ENCODE measurements at places on chromosomes 16 and 17. TPM values are rescaled to one million over a fixed set of nuclear protein-coding genes. Genes with fewer than 3 reads are reported as not detected.

The FAM222B gene
- polyA plus RNA-seq = 21.1 TPM

The KRT24 gene
- polyA plus RNA-seq = not detected

- peaks cover 9% of the 10 kb centered on the region for H3K4me1 ChIP-seq
- H3K27me3 ChIP-seq = no peaks in the 10 kb centered on the region
- no peak for DNase-seq
- H3K4me3 ChIP-seq = no peak overlapping the region
Measured at GRCh38 chr17:63764716-63765115, 8.7 kb downstream of the CCDC47 start.

- H3K36me3 ChIP-seq = no peaks in the 10 kb centered on the region
- no peaks in the 10 kb centered on the region for H3K4me1 ChIP-seq
- no peaks in the 10 kb centered on the region for H3K27me3 ChIP-seq
- no peak overlapping the region for H3K4me3 ChIP-seq
- DNase-seq = no peak
- no peak overlapping the region for H3K27ac ChIP-seq
Measured at GRCh38 chr17:12974005-12974531, 43.8 kb downstream of the ELAC2 start.

GRCh38 chr17:21024024-21024423, 18.8 kb downstream of the USP22 start:
- H3K4me1 ChIP-seq = no peaks in the 10 kb centered on the region
- H3K4me3 ChIP-seq = no peak overlapping the region
- no peak overlapping the region for H3K27ac ChIP-seq
- peaks cover 22% of the 10 kb centered on the region for H3K36me3 ChIP-seq
- no peak for DNase-seq
- no peaks in the 10 kb centered on the region for H3K27me3 ChIP-seq

DNA sequence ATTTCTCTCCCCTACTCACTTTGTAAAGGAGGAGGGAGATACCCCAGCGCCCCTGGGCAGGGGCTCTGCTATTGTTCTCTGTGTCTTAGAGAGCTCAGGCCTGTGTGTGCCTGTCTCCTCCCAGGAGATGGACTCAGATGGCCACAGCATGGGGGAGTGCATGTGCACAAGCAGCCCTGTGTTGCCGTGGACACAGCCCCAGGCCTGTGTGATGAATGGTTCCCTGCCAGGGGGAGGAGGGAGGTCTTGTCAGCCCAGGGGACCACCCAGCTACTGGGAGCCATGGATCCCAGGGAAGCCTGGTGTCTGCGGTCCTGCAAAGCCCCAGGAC, 26.3 kb downstream of the GINS2 start:
- H3K4me3 ChIP-seq = no peak overlapping the region
- H3K27ac ChIP-seq = no peak overlapping the region
- no peaks in the 10 kb centered on the region for H3K4me1 ChIP-seq
- H3K36me3 ChIP-seq = no peaks in the 10 kb centered on the region
- no peaks in the 10 kb centered on the region for H3K27me3 ChIP-seq
- DNase-seq = no peak

GRCh38 chr17:58344047-58344790, 7.8 kb downstream of the SUPT4H1 start:
- peaks cover 2% of the 10 kb centered on the region for H3K4me1 ChIP-seq
- no peak overlapping the region for H3K4me3 ChIP-seq
- H3K27ac ChIP-seq = no peak overlapping the region
- H3K27me3 ChIP-seq = no peaks in the 10 kb centered on the region

GRCh38 chr17:5557990-5558389, 26.3 kb downstream of the NLRP1 start:
- no peaks in the 10 kb centered on the region for H3K27me3 ChIP-seq
- H3K27ac ChIP-seq = no peak overlapping the region
- H3K4me3 ChIP-seq = no peak overlapping the region
- DNase-seq = no peak

GRCh38 chr17:20823905-20824304, 218.9 kb downstream of the USP22 start:
- H3K36me3 ChIP-seq = no peaks in the 10 kb centered on the region
- no peaks in the 10 kb centered on the region for H3K4me1 ChIP-seq
- no peaks in the 10 kb centered on the region for H3K27me3 ChIP-seq

GRCh38 chr17:17236295-17237025, 508 bp downstream of the FLCN start:
- H3K4me1 ChIP-seq = peaks cover 10% of the 10 kb centered on the region
- peak; percentile 23 for DNase-seq
- H3K27me3 ChIP-seq = no peaks in the 10 kb centered on the region
- peak overlapping the region; percentile 98 for H3K27ac ChIP-seq
- peak overlapping the region; percentile 71 for H3K4me3 ChIP-seq

DNA sequence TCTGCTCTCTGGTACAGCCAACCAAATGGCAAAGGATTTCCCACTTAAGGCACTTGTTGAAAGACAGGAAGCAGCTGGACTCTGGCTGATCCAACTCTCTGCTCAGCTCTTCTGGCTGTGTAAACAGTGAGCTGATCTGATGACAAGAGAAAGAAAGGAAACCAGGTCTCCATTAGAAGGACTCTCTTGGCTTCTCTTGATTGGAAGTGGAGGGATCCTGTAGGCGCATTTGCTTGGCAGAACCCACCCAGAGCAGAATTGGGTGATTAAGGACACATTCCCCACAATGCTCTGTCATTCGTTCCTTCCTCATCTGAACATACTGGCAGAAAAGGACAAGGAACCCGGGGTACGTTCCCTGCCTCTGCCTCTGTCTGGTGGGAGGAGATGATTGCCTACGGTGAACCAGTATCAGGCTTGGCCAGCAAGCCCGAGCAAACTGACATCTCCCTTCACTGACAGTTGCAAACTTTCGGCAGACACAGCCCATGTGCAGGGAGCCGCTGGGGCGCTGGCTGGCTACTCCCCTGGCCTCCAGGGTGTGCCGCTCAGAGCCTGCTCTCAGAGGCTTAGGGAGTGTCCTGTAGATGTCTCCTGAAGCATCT, 29.1 kb downstream of the LDHD start:
- no peaks in the 10 kb centered on the region for H3K36me3 ChIP-seq
- H3K27me3 ChIP-seq = no peaks in the 10 kb centered on the region
- H3K27ac ChIP-seq = peak overlapping the region; percentile 45
- H3K4me1 ChIP-seq = peaks cover 26% of the 10 kb centered on the region

DNA sequence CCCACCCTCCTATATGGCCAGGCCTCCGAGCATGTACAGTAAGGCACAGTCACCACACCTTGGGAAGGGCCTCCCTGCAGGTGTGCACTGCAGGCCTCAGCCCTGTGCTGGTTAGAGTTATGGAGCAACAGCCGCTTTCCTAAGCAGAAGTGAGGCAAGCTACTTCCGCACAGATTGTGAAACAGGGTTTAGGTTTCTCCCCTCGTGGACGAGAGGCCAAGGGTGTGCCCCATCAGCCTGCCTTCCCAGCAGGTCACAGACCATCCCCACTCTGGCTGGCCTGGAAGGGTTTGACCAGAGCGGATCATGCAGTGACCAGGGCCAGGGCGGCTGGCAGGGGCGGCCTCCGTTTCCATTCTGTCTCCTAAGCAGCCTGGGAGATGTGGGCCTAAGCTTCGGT, 4.7 kb downstream of the MSRB1 start:
- H3K27me3 ChIP-seq = no peaks in the 10 kb centered on the region
- H3K36me3 ChIP-seq = peaks cover 15% of the 10 kb centered on the region
- H3K4me1 ChIP-seq = peaks cover 9% of the 10 kb centered on the region
- no peak overlapping the region for H3K4me3 ChIP-seq
- no peak overlapping the region for H3K27ac ChIP-seq

DNA sequence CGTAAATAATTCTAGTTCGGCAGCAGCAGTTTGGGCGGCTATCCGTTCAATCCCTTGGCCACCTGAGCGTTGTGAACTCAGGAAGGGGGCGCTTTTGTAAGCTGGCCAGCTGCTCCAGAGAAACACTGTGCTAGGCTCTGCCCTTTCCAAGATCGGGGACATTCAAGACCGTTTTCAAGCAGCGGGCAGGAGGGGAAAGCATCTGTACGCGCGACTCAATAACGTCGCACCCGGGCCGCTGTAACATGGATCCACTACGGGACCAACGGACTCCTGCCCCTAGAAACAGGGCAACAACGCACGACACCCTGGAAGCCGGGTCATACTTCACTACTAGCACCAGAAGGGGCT, 463 bp downstream of the TOP2A start:
- H3K27ac ChIP-seq = peak overlapping the region; percentile 6
- H3K4me1 ChIP-seq = peaks cover 25% of the 10 kb centered on the region
- no peaks in the 10 kb centered on the region for H3K27me3 ChIP-seq
- peak overlapping the region; percentile 73 for H3K4me3 ChIP-seq

DNA sequence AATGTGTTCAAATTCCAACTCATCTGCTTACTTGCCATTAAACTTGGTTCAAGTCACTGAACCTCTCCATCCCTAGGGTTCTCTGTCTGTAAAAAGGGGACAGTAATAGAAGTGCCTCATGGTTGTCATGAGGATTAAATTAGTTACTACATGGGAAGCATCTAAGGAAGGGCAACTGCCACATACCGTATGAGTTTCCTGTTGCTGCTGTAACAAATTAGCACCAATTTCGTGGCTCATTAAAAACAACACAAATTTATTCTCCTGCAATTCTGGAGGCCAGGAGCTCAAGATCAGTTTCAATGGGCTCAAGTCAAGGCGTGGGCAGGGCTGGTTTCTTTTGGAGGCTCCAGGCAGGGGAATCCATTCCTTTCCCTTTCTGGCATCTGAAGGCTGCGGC, 18.6 kb downstream of the CD300LF start:
- no peaks in the 10 kb centered on the region for H3K27me3 ChIP-seq
- H3K27ac ChIP-seq = no peak overlapping the region
- H3K36me3 ChIP-seq = no peaks in the 10 kb centered on the region
- DNase-seq = no peak
- H3K4me1 ChIP-seq = no peaks in the 10 kb centered on the region

- DNase-seq = no peak
- H3K27me3 ChIP-seq = no peaks in the 10 kb centered on the region
- no peak overlapping the region for H3K27ac ChIP-seq
- H3K36me3 ChIP-seq = no peaks in the 10 kb centered on the region
- H3K4me3 ChIP-seq = no peak overlapping the region
Measured at GRCh38 chr16:57615813-57616212, 12.6 kb upstream of the ADGRG1 start.

DNA sequence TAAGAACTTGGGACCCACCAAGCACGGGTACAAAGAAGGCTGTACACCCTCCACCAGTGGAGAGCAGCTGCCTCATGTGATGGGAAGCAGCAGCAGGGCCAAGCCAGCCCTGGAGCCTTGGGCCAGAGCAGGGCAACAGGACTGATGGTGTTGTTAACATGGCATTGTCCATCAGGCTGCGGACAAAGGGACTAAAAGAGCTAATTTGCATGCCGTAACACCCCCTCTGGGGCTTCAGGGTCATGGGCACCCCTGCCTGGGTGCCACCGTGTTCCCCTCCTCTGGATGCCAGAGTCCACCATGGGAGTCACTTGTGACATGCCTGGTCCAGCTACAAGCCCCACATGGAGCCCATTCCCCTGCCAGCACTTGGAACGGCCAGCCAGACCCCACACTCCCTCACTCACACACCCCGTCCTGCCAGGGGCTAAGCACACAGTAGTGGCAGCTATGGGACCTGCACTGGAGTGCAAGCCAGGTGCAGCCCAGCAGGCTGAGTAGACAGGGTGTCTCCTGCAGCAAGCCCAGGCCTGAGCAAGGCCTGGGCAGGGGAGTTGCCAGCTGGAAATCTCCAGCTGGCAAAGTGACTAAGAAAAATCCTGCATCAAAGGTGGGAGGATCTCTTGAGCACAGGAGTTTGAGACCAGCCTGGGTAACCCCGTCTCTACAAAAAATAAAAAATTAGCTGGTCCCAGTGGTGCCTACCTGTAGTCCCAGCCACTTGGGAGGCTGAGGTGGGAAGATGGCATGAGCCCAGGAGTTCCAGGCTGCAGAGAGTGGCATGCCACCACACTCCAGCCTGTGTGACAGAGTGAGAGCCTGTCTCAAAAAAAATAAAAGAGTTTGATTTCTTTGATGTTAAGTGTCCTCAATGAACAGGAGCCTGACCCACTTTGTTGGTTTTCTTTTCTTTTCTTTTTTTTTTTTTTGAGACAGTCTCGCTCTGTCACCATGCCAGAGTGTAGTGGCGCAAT, 33.7 kb downstream of the NOL11 start:
- H3K4me3 ChIP-seq = no peak overlapping the region
- H3K27me3 ChIP-seq = no peaks in the 10 kb centered on the region
- DNase-seq = no peak
- H3K27ac ChIP-seq = no peak overlapping the region
- peaks cover 8% of the 10 kb centered on the region for H3K36me3 ChIP-seq

The KRT25 gene
- polyA plus RNA-seq = not detected

DNA sequence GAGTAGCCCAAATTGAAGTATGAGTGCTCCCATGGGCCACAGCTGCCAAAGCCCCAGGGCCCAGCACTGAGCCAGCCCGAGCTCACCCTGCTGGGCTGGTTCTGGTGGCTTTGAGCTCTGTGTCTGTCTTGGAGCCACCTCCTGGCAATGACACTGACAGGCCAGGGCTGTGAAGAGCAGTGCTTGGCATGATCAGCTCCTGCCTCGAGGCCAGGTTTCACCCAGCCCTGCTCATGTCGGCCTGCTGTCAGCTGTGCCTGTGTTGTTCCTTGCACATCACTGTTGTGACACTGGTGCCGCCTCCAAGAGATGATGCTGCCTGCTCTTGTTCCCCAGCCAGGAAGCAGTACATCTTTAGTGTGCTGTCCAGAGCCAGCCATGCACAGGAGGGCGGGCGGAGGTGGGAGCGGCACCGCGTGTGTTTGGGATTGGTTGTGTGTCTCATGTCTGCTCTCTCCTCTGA, 26.0 kb downstream of the PLD6 start:
- DNase-seq = no peak
- H3K27ac ChIP-seq = no peak overlapping the region
- peaks cover 15% of the 10 kb centered on the region for H3K4me1 ChIP-seq
- H3K27me3 ChIP-seq = no peaks in the 10 kb centered on the region
- no peak overlapping the region for H3K4me3 ChIP-seq
- H3K36me3 ChIP-seq = peaks cover 17% of the 10 kb centered on the region

DNA sequence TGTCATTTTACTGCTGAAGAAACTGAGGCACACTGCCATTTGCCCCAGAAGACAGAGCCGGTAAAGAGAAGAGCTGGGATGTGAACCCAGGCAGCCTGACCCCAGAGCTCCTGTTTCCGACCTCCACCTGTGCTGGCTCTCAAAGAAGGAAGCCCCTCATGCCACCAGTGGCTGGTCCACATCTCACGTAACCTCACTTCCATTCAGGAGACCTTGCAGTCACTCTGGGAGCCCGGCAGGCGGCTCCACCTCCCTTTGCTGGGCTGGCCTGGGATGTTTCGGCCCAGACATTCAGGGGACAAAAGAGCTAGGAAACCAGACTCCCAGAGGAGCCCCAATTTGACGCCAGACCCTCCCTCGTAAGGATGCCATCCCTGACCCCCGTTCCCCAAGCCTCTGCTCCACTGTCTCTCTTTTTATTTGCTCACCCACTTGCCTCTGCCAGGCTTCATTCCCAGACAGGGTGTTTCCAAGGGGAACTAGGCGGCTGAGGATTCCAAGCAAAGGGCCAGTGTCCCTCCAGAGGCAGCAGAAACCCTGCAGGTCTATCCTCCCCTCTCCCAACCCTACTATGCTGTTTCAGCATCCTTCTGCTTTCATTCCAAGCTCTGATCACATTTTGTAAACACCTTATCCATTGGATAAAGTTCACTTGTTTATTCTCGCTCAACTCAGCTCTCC, 2.8 kb downstream of the TAF1C start:
- DNase-seq = peak; percentile 51
- H3K27me3 ChIP-seq = no peaks in the 10 kb centered on the region
- peak overlapping the region; percentile 10 for H3K27ac ChIP-seq
- H3K4me3 ChIP-seq = no peak overlapping the region
